ENCODE measurements at places on chromosomes 4 and X. TPM values are rescaled to one million over a fixed set of nuclear protein-coding genes. Genes with fewer than 3 reads are reported as not detected.

DNA sequence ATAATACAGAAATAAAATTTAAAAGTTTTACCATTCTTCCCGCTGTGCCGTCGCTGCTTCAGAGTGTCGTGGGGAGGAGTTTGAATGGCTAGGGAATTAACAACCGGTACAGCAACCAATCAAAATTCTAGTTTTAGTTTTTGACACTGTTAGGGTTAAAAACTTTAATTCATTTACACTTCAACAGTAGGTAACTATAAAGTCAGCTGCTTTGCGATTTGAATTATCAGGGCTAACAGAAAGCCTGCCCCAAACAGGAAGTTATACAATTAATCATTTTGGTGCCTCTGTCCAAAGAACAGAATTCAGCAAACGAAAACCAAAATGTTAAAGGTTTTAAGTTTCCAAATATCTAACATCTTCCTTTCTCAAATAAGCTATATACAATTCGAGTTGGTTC, 2.3 kb downstream of the HNRNPD start:
- peaks cover 23% of the 10 kb centered on the region for H3K27me3 ChIP-seq
- DNase-seq = peak; percentile 22
- peak overlapping the region; percentile 99 for H3K27ac ChIP-seq

DNA sequence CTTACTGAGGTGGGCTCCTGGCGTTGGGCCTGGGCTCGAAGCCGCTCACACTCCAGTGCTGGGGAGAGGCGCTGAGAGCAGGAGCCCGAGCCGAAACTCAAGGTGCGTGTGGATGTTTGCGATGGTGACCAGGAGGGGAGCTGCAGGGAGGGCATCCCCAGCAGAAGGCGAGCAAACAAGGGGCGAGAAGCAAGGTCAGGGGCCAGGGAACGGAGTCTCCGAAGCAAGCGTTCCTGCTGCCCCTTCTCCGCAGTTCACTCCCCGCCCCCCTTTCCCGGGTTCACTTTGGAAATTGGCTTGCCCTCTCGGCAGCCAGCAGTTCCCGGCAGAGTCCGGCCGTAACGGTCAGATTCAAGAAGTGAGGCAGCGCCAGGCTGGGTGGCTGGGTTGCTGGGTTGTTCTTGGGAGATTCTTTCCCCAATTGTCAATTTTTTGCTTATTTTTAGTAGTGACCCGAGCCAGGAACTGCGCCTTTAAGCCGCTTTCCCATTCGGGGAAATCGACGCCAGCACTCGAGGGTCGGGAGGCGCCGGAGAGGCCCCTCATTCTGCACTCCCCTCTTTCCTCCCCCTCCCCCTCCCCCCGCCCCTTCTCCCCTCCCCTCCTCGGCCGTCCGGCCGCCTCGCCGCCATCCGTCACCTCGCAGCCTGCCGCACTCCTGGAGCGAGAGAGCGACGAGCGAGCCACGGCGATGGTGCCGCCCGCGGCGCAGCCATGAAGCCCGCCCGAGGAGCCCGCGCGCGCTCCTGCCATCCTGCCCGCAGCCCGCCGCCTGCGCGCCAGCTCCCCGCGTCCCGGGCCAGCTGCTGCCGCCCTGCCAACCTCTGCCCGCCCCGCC, at the start of gene FRMPD3:
Gene FRMPD3 (plus strand): TSS at position 655 of the 838 bp plus-strand sequence. CDS start 76,937 bp downstream, outside the sequence.
- H3K4me1 ChIP-seq = peaks cover 35% of the 10 kb centered on the region
- peak within 1 kb of the TSS; percentile 75 for H3K27ac ChIP-seq
- peak within 1 kb of the TSS; percentile 87 for H3K4me3 ChIP-seq
- peak; percentile 13 for DNase-seq
- peaks cover 11% of the 10 kb centered on the region for H3K27me3 ChIP-seq
- H3K36me3 ChIP-seq = no peaks in the 10 kb centered on the region

DNA sequence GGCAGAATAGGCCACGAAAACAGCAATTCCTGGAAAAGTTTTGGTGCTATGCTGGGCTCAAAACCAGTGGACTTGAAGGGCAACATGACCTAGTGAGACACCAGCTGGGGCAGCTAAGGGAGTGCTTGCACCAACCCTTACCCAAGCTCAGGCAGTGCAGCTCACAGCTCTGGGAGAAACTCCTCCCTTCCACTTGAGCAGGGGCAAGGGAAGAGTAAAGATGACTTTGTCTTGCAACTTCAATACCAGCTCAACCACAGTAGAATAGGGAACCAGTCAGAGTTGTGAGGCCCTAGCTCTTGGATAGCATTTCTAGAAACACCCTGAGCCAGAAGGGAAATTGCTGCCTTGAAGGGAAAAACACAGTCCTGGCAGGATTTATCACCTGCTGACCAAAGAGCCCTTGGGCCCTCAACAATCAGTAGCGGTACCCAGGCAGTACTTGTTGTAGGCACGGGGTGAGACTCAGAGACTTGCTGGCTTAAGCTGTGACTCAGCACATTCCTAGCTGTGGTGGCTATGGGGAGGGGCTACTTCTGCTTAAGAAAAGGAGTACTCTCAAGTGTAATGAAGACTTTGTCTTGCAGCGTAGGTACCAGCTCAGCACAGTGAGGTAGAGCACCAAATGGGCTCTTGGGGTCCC, 19.7 kb upstream of the ABCG2 start:
- no peak overlapping the region for H3K4me3 ChIP-seq
- H3K36me3 ChIP-seq = no peaks in the 10 kb centered on the region
- DNase-seq = no peak
- H3K27ac ChIP-seq = no peak overlapping the region
- H3K27me3 ChIP-seq = peaks cover 8% of the 10 kb centered on the region
- peaks cover 9% of the 10 kb centered on the region for H3K4me1 ChIP-seq

DNA sequence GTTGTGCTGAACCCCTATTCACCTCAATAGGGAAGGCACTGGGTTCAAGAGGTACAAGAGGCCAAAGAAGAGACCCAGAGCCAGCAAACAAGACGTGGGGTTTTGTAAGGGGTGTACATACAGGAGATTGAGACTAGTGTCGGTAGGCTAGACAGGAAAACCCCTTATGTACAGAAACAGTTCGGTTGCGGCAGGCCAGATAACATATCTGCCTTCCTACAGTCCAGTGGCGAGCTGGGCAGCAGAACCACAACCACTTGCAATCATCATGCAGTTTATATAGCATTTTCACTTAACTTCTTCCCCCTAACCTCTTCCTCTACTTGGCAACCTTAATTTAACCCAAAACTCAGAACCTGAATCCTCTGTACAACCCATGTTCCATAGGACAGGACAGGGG, 422.2 kb downstream of the PDHA2 start:
- no peaks in the 10 kb centered on the region for H3K4me1 ChIP-seq
- no peak overlapping the region for H3K27ac ChIP-seq
- H3K27me3 ChIP-seq = no peaks in the 10 kb centered on the region
- DNase-seq = no peak
- H3K4me3 ChIP-seq = no peak overlapping the region
- peaks cover 4% of the 10 kb centered on the region for H3K36me3 ChIP-seq

- no peaks in the 10 kb centered on the region for H3K36me3 ChIP-seq
- H3K4me1 ChIP-seq = no peaks in the 10 kb centered on the region
- DNase-seq = no peak
Observed at GRCh38 chrX:139213241-139213709, 317.3 kb upstream of the F9 start.

DNA sequence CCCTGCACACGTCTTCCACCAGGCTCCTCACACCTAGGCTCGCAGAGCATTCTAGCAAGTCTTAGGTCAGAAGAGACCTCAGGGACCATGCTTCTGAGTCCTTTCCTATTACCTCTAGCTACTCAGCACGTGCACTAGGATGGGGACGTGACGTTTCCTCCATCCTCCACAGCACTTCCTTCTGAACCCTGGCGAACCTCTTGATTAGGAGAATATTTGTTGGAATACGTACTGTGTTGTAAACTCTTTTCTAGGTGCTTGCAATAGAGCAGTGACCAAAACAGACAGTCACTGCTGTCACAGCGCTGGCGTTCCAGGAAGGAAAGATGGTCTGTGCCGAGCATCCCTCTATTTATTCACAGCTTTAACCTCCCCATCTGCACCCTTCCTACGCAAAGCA, 12.9 kb upstream of the TENM3 start:
- H3K27ac ChIP-seq = no peak overlapping the region
- H3K27me3 ChIP-seq = peaks cover 2% of the 10 kb centered on the region
- DNase-seq = no peak

The PRSS12 gene
- polyA plus RNA-seq = not detected

DNA sequence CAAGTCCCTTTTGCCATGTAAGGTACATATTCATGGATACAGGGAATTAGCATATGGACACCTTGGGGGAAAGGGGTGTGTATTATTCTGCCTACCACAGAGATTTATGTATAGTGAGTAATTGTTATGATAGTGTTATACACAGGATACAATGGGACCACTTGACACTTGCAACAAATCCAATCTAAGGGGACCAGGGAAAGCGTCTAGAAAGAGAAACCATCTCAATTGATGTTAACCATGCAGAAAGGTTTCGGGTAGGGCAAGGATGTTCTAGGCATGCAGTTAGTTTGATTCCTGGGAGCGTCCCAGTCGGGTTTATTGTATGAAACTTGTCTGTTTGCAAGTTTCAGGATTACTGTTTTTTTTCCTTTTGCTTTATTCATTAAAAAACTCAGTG, 34.2 kb downstream of the MMRN1 start:
- H3K27me3 ChIP-seq = peaks cover 2% of the 10 kb centered on the region
- peaks cover 18% of the 10 kb centered on the region for H3K4me1 ChIP-seq
- H3K4me3 ChIP-seq = peak overlapping the region; percentile 5
- no peak overlapping the region for H3K27ac ChIP-seq
- DNase-seq = no peak

DNA sequence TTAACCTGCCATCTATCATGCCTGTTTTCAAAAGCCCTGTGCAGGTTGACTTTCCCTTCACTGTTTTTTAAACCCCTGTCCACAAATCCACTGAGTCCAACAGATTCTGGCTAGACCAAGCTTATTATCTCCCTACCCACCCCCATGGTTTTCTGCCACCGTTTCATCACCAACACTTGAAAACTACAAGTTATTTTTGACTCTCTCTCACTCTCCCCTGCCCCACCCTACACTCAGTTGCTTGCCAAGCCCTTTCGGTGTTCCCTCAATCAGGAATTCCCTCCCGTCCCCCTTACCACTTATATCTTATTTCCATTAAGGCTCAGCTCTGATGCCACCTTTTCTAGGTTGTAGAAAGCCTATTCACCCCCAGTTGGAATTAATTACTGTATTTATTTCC, 29.7 kb downstream of the ATG4A start:
- no peaks in the 10 kb centered on the region for H3K4me1 ChIP-seq
- no peaks in the 10 kb centered on the region for H3K36me3 ChIP-seq
- no peaks in the 10 kb centered on the region for H3K27me3 ChIP-seq
- no peak for DNase-seq

DNA sequence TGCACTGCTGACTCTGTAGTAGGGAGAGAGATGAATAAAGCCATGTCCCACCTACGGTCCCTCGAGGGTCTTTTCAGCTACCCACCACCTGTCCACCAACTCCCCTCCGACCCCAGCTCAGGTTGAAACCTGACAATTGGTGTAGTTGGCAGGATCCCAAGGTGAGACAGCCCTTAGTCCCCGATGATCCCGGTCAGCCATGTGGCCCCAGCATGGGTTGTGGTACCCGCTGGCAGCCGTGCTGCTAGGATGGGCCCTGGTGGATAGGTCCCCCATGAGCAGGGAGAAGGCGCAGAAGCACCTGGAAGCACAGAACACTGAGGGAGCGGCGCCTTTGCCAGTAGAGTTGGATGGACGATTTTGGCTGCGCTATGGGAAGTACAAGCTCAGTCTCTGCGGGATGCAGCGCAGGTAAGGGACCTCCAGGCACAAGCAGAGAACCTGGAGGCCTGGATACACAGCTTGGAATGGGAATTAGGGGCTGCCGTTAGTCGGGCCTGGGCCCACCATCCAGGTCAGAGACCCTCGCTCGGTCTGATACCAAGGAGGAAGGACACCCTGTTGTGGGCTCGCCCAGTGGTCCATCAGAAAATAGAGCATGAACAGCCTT, 694.6 kb upstream of the AGA start:
- no peak overlapping the region for H3K27ac ChIP-seq
- DNase-seq = no peak
- no peak overlapping the region for H3K4me3 ChIP-seq
- no peaks in the 10 kb centered on the region for H3K4me1 ChIP-seq

DNA sequence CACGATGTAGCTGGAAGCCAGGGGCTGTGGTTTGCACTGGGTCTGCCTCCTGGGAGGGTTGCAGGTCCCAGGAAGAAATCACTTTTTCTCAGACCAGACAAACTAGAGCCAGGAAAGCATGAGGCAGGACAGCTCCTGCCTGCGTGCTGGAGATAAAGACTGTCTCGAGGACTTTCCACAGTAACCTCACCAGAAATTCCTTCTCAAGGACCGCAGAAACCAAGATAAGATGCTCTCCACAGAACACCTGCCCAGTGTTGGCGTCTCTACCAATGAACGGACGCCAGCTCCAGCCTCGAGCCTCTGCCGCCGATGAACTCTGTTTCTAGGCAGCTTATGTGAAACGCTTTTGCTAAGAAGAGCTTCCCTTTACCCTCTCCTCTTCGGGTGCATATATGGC, 76.9 kb upstream of the AFAP1 start:
- no peak for DNase-seq
- H3K27me3 ChIP-seq = peaks cover 5% of the 10 kb centered on the region
- H3K27ac ChIP-seq = no peak overlapping the region
- no peaks in the 10 kb centered on the region for H3K4me1 ChIP-seq
- H3K36me3 ChIP-seq = no peaks in the 10 kb centered on the region
- H3K4me3 ChIP-seq = no peak overlapping the region

GRCh38 chrX:103254921-103255493, at the start of gene TCEAL8:
Gene TCEAL8 (minus strand): TSS chrX:103255155. CDS start chrX:103253979, 1,176 bp downstream.
- peak; percentile 56 for DNase-seq
- H3K27ac ChIP-seq = peak within 1 kb of the TSS; percentile 98
- peak within 1 kb of the TSS; percentile 93 for H3K4me3 ChIP-seq

DNA sequence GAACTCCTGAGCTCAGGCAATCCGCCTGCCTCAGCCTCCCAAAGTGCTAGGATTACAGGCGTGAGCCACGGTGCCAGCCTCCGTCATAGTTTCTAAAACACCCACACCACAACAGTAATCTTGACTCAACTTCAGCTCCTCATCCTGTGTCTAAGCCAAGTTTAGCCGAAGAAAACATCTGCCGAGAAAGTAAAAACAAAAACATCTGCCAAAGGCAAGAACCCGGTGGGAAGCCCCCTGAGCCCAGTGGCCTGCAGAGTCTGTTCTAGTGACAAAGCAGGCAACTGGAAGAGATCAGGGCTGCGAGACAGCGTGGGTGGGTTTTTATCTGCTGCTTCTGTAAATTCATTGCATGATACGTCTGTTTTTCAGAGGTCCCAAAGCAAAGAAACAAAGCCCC, 26.6 kb upstream of the CD99 start:
- DNase-seq = no peak
- H3K4me1 ChIP-seq = no peaks in the 10 kb centered on the region
- no peaks in the 10 kb centered on the region for H3K36me3 ChIP-seq
- peaks cover 1% of the 10 kb centered on the region for H3K27me3 ChIP-seq

- no peak overlapping the region for H3K4me3 ChIP-seq
- peaks cover 4% of the 10 kb centered on the region for H3K27me3 ChIP-seq
- H3K4me1 ChIP-seq = peaks cover 56% of the 10 kb centered on the region
- H3K36me3 ChIP-seq = peaks cover 4% of the 10 kb centered on the region
Observed at GRCh38 chrX:132058975-132059374, 35.9 kb downstream of the STK26 start.
